Keratinocyte (primary cell): ENCODE measurements at places on chromosomes 6 and 20.

GRCh38 chr20:6074145-6074561, 20.3 kb upstream of the LRRN4 start:
- no peak for DNase-seq

- no peak for DNase-seq
Observed at GRCh38 chr20:49661560-49662329, 51.9 kb downstream of the B4GALT5 start.

- no peak for DNase-seq
Observed at GRCh38 chr6:135250234-135250633, 69.1 kb downstream of the MYB start.

DNA sequence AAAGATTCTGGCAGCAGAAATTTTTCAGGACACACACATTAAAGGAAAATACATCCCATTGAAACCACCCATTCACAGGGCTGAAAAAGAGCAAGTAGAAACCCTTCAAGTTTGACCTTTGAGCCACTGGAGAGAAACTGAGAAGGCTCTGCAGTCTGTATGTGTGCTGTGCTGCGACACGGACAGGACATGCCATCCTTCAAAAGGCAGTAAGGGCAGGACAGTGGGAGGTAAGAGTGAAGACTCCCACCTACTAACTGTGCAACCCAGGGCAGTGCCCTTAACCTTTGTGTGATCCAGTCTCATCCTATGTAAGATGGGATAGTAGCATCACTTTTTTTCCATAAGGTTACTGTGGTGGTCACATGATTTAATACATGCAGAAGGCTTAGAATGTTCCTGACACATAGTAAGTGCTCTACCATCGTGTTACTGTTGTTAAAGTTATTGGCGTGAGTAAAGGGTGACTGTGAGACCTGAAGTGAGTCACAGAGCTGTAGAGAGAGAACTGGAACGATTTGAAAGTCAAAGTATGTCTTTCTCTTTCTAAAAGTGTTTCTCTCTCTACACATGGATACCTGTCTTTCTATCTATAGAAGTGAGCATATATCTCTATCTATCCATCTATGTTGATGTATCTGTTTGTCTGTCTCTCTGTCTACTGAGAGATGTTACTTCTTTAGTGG, 153.7 kb upstream of the OLIG3 start:
- no peak for DNase-seq

DNA sequence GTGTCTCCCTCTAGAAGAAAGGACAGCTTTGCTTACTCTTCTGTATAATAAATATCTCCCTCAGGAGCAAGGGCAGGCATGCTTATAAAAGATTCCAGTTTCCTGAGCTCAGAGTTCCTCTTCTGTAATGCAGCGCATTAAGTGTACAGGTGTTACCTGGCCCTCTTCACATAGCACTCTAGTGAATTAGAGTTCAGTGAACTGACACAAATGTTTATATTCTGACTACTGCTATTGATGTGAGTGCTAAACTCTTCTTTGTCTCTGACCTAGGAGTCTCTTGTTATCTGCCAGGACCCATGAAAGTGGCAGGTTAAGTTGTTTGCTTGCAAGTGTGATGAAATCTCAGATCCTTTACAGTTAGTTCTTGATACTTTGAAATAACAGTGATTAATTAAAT, 33.5 kb downstream of the CYB5R4 start:
- no peak for DNase-seq

GRCh38 chr6:2944405-2945152, 26.8 kb downstream of the SERPINB6 start:
- DNase-seq, result no peak

GRCh38 chr20:20210327-20210726, 157.6 kb upstream of the INSM1 start:
- DNase-seq, result no peak
